Progenitor cell of endocrine pancreas (in vitro differentiated cells): ENCODE measurements at places on chromosomes 1 and 21. TPM values are rescaled to one million over a fixed set of nuclear protein-coding genes. Genes with fewer than 3 reads are reported as not detected.

- no peaks in the 10 kb centered on the region for H3K36me3 ChIP-seq
- peaks cover 60% of the 10 kb centered on the region for H3K4me1 ChIP-seq
- H3K27ac ChIP-seq = peak overlapping the region; percentile 92
- H3K4me3 ChIP-seq = no peak overlapping the region
Observed at GRCh38 chr1:234963904-234964702, 164.5 kb downstream of the TOMM20 start.

DNA sequence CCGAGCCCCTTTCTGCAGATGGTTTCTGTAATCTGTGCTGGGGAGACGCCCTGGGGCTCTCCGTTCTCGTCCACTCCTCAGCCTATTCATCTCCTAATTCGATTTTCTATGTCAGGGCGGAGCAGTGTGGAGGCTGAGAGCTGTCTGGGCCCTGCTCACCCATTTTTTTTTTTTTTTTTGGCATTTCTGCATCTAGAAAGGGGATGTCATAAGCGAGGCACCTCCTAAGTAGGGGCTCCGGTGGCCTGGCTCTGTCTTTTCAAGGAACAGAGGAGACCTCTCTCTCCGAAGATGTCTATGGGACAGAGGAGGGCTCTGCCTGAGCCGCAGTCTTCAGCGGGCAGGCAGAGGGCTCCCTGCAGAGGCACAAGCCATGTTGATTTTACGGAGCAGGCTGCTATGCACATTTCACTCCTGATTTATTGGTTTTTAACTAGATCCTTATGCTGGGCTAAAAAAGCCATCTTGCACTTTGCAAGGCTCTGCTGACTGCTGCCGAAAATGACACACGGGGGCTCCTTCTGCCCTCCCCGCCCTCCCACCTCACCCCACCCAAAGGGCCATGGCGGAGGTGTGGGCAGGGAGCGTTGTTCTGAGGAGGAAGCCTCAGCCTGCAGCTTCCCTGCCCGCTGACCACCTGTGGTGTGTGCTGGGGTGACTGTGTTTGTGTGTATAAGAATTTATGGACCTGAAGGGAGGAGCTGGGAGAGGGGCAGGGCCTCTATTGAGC lies 71.0 kb downstream of the FOXD2 start:
- no peak for DNase-seq
- no peaks in the 10 kb centered on the region for H3K36me3 ChIP-seq
- H3K4me1 ChIP-seq = peaks cover 5% of the 10 kb centered on the region
- H3K4me3 ChIP-seq = peak overlapping the region; percentile 70

GRCh38 chr1:97095764-97096163 lies 374.2 kb downstream of the PTBP2 start:
- no peaks in the 10 kb centered on the region for H3K27me3 ChIP-seq
- no peaks in the 10 kb centered on the region for H3K36me3 ChIP-seq
- no peak overlapping the region for H3K27ac ChIP-seq
- peaks cover 4% of the 10 kb centered on the region for H3K4me1 ChIP-seq
- H3K4me3 ChIP-seq = no peak overlapping the region
- no peak for DNase-seq

GRCh38 chr21:44874497-44875315 lies 1.2 kb upstream of the PTTG1IP start:
- H3K27me3 ChIP-seq = peaks cover 29% of the 10 kb centered on the region
- H3K27ac ChIP-seq = peak overlapping the region; percentile 89
- peak overlapping the region; percentile 72 for H3K4me3 ChIP-seq
- H3K36me3 ChIP-seq = no peaks in the 10 kb centered on the region

DNA sequence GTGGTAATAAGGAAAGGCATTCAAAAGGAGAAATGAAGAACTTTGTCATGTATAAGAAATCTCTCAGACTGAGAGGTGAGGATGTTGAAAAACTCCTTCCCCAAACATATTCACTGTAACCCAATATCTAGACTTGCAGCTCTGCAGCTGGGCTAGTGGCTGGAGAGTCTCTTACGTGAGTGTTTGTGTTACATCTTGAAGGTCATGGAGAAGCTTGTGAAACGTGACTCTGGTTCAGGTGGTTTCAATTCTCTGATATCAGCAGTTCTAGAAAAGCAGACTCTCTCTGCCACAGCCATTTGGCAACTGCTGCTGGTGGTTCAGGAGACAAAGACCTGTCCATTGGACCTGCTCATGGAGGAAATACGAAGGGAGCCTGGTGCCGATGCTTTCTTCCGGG lies 55.0 kb upstream of the EPHA8 start:
- H3K4me1 ChIP-seq = peaks cover 5% of the 10 kb centered on the region
- no peaks in the 10 kb centered on the region for H3K27me3 ChIP-seq
- H3K4me3 ChIP-seq = no peak overlapping the region
- DNase-seq = no peak
- no peak overlapping the region for H3K27ac ChIP-seq
- peaks cover 27% of the 10 kb centered on the region for H3K36me3 ChIP-seq

DNA sequence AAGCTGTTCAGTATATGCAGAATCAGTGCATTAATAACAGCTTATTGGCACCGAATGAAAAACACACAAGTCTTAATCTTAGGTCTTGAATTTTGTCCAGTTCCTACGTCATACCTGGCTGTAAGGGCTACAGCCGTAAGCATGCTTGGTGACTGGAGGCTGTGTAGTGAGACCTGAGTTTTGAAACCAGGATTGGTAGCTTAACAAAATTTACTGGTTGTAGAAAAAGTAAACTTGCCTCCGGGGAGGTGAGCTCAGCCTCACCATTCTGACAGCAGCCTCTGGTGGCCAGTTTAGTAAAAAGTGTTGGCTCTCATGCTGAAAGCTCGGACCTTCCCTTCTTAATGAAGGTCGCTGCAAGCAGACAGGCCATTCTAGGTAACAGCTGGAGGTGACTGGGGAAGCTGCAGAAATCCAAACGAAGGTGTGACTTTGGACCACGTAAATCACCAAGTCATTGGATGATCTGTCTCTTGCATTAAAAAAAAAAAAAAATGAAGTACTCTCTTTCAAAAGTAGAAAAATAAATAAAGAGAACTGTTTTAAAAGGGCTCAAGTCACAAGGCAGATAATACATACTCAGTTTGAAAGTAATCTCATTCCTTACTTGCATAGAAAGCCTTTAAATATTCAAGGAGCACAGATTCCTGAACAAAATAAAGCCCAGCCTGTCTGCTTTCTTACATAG lies 48.9 kb downstream of the HLCS start:
- H3K36me3 ChIP-seq = no peaks in the 10 kb centered on the region
- no peak for DNase-seq
- H3K27ac ChIP-seq = peak overlapping the region; percentile 45

DNA sequence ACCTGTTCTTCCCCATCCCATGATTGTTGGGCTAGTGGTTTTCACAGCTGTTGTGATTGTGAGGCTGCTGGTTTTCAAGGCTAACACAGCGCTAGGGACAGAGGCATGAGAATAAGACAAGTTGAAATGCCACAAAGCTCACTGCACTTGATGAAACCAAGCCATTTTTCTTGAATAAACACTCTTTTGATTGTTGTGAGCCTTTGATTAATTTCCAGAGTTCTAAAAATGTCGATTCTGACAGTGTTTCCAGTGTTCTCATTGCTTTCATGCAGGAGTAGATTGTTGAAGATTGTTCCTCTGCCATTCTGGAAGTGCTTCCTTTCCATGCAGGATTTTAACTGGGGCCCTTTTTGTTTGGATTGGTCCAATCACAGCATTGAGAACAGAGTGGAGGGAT lies 134.9 kb upstream of the GRIK3 start:
- no peak overlapping the region for H3K4me3 ChIP-seq
- no peaks in the 10 kb centered on the region for H3K4me1 ChIP-seq
- no peaks in the 10 kb centered on the region for H3K36me3 ChIP-seq

DNA sequence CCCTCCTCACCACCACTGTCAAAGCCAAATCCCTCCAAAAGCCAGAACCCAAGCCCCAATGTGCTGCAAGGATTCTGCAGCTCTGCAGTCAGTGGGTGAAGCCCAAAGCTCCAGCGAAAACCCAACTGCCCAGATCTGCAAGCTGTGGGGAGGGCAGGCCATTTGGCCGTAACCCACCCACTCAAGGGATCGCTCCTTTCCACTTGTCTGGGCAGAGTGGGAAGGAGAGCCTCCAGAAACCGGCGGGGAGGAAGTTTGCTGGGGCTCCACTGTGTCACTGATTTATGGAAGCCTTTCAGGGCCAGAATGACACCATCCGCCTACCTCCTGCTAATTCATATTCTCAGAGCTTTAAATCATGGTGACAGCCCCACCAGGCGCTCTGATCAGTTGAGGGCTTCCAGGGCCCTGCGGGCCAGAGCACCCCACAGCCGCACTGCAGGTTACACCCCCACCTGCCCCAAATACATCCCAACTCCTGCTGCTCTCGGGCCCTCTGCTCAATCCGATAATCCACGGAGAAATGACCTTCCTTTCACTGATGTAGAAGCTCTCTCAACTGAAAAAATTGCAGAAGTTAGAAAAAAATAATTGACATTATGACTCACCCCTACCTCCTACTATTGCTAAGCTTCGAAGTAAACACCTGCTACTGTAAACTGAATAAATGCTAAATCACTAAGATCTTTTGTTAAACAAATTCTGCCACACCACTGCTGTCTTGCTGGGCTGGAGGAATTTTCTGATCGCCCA lies 40.6 kb upstream of the RAB4A start:
- peaks cover 39% of the 10 kb centered on the region for H3K4me1 ChIP-seq
- no peak for DNase-seq
- no peaks in the 10 kb centered on the region for H3K36me3 ChIP-seq
- H3K27me3 ChIP-seq = peaks cover 6% of the 10 kb centered on the region

- H3K27me3 ChIP-seq = no peaks in the 10 kb centered on the region
- H3K36me3 ChIP-seq = no peaks in the 10 kb centered on the region
- H3K4me3 ChIP-seq = no peak overlapping the region
Observed at GRCh38 chr1:214830941-214831340, 227.9 kb downstream of the CENPF start.

- H3K4me1 ChIP-seq = peaks cover 2% of the 10 kb centered on the region
- H3K27me3 ChIP-seq = peaks cover 9% of the 10 kb centered on the region
- no peak overlapping the region for H3K27ac ChIP-seq
- no peak overlapping the region for H3K4me3 ChIP-seq
- DNase-seq = no peak
Observed at GRCh38 chr1:216960716-216961115, 237.5 kb upstream of the ESRRG start.

- H3K4me1 ChIP-seq = no peaks in the 10 kb centered on the region
- no peak for DNase-seq
- H3K27me3 ChIP-seq = no peaks in the 10 kb centered on the region
- H3K27ac ChIP-seq = no peak overlapping the region
Observed at GRCh38 chr1:185938396-185938795, 204.2 kb downstream of the HMCN1 start.

GRCh38 chr21:15054089-15054488 lies 10.7 kb downstream of the NRIP1 start:
- no peaks in the 10 kb centered on the region for H3K27me3 ChIP-seq
- DNase-seq = no peak
- H3K4me1 ChIP-seq = peaks cover 67% of the 10 kb centered on the region
- H3K4me3 ChIP-seq = no peak overlapping the region
- H3K27ac ChIP-seq = no peak overlapping the region

GRCh38 chr1:80310703-80311245 lies 1304.2 kb upstream of the ADGRL4 start:
- DNase-seq = no peak
- no peak overlapping the region for H3K27ac ChIP-seq
- no peaks in the 10 kb centered on the region for H3K4me1 ChIP-seq
- H3K4me3 ChIP-seq = no peak overlapping the region

- no peak overlapping the region for H3K4me3 ChIP-seq
- DNase-seq = no peak
- H3K4me1 ChIP-seq = peaks cover 9% of the 10 kb centered on the region
- no peak overlapping the region for H3K27ac ChIP-seq
- H3K27me3 ChIP-seq = peaks cover 46% of the 10 kb centered on the region
- H3K36me3 ChIP-seq = no peaks in the 10 kb centered on the region
Observed at GRCh38 chr1:15406614-15407559, 2.8 kb upstream of the EFHD2 start.

GRCh38 chr1:226976978-226977642 lies 37.0 kb downstream of the COQ8A start:
- no peak for DNase-seq
- H3K27me3 ChIP-seq = no peaks in the 10 kb centered on the region
- no peak overlapping the region for H3K4me3 ChIP-seq
- H3K4me1 ChIP-seq = peaks cover 22% of the 10 kb centered on the region

GRCh38 chr1:194076646-194077045 lies 890.2 kb upstream of the B3GALT2 start:
- H3K36me3 ChIP-seq = no peaks in the 10 kb centered on the region
- DNase-seq = no peak
- H3K27me3 ChIP-seq = no peaks in the 10 kb centered on the region

- H3K4me1 ChIP-seq = peaks cover 2% of the 10 kb centered on the region
- no peak overlapping the region for H3K27ac ChIP-seq
- peaks cover 3% of the 10 kb centered on the region for H3K27me3 ChIP-seq
- no peaks in the 10 kb centered on the region for H3K36me3 ChIP-seq
Observed at GRCh38 chr21:21690068-21690665, 692.0 kb downstream of the NCAM2 start.

GRCh38 chr1:234538930-234539649 lies 60.1 kb upstream of the TARBP1 start:
- H3K4me3 ChIP-seq = no peak overlapping the region
- H3K27ac ChIP-seq = peak overlapping the region; percentile 42
- no peaks in the 10 kb centered on the region for H3K36me3 ChIP-seq
- H3K27me3 ChIP-seq = peaks cover 7% of the 10 kb centered on the region

DNA sequence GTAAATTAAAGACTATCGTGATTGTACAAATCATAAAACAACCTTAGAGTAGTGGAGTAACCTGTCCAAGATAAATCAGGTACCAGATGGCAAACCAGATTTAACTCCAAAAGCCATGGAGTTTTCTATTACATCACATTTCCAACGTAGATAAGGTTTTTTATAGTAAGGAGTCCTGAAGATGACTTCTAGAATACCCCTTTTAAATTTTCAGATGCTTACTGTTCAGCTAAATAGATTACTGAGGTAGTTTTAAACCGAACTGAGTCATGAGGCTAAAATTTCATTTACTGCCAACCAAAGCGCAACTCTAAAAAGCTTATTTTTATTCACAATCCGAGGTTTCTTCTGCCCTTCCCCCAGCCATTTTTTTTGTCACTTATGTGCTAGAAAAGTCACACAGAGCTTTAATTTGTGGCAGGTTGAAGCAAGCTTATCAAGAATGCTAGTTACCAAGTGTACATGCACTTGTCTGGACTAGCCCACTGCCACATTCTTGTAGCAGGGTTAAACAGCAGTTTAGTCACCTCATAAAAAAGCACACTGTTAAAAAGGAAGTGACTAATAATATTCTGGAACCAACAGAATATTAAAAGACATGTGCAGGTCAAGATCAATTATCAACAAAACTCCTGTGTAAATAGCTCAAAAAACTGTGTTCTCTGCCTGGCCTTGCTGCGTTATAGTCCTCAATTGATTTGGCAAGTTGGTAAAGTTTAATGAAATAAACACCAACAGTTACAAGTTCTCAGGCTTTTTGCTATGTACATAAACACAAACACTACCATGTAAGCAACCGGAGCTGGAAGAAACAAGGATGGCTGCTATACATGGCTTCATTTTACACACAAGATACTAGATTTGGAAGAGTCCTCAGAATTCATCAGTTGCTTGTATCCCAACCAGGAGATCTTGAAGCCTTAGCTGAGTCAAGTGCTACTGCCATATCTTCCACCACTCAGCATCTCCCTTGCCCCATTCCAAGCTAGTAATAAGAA lies 180.3 kb upstream of the DMRTA2 start:
- no peaks in the 10 kb centered on the region for H3K36me3 ChIP-seq
- H3K4me3 ChIP-seq = no peak overlapping the region
- H3K27me3 ChIP-seq = no peaks in the 10 kb centered on the region
- peak overlapping the region; percentile 34 for H3K27ac ChIP-seq

The NR5A2 gene
- total RNA-seq = 23.2 and 29.1 TPM in 2 replicates

The ALX3 gene
- total RNA-seq = 2.8 and 3.7 TPM in 2 replicates

The SLC6A17 gene
- total RNA-seq = 0.11 TPM in 1 of 2 replicates, not detected in the other

The LAMB3 gene
- 10.7 and 12.5 TPM in 2 replicates for total RNA-seq

The HTR1D gene
- total RNA-seq = 0.20 and 0.31 TPM in 2 replicates

The TMEM81 gene
- total RNA-seq = 4.8 and 5.1 TPM in 2 replicates

The AMY1B gene
- not detected in 2 replicates for total RNA-seq

The ATAD3B gene
- total RNA-seq = 36.7 and 42.0 TPM in 2 replicates

The DNAJC28 gene
- 4.9 and 5.5 TPM in 2 replicates for total RNA-seq

The CASZ1 gene
- total RNA-seq = 23.6 and 28.5 TPM in 2 replicates

The NFIA gene
- 1.2 and 3.9 TPM in 2 replicates for total RNA-seq

The GGPS1 gene
- total RNA-seq = 43.3 and 50.6 TPM in 2 replicates
